ENCODE measurements at places on chromosomes 7 and 10.

DNA sequence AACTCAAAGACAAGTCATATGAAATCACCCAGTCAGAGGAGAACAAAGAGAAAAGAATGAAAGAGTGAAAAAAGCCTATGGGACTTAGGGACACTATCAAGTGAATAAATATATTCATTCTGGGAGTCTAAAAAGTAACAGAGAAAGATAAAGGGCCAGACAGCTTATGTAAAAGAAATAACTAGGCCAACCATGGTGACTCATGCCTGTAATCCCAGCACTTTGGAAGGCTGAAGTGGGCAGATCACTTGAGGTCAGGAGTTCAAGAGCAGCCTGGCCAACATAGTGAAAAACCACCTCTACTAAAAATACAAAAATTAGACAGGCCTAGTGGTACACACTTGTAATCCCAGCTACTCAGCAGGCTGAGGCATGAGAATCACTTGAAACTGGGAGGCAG is 154.7 kb upstream of the TMEM106B start:
- no peak for DNase-seq

DNA sequence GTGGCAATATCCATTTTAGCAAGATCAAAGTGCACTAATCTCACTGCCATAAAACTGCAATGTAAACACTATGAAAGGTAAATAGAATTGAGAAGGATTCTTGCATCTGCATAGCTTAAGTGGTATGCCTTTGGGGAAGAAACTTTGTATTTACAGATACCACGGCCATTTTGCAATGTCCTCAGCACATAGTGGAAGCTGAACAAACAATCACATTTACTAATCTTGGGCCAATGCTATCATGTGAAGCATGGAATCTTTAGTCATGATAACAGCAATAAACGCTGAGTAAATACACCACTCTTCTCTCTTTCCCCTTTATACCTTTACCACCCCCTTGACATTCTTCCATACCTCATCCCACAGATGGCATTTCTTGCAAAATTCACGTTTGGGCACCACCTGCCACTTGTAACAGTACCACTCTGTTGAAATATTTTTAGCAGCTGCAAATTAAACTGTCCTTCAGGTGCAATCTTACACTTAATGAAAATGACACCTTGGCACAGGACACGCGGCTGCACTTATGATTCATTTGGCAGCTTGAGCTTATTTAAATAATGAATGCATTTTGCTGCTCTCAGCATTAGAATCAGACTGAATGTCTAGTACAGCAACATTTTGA is 171.8 kb downstream of the SEMA3A start:
- no peak for DNase-seq

DNA sequence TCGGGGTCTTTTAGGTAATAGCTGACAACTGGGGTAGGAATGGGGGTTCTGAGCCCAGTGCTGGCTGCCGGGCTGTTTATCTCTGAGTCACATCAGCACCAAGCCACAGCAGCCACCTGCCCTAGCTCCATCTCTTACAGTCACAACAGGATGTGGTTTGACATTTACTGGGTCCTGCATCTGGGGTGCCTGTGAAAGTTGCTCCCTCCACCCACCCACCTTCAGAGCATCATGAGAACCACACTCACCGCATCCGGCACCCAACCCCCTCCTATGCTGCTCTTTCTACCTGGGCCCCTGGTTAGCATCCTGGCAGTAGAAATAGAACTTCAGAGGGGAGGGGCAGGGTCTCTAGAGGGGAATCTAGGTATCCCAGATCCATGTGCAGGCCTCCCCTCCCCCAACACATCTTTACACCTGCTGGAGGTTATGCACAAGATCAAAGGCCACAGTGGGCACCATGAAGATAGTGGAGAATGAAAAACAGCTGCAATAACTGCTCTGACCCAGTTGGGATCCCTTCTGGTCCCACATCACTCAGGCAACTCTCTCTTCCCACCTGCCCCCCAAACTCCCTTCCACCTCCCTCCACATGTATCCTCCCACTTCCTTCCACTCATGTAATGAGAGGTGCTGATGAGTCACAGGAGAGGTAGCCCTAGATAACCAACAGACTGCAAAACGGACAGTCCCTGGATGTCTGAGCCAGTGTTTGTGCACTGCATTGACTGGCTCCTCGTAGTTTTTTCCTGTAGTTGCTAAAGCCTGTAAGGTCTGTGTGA is 38.2 kb downstream of the PRSS2 start:
- peak; percentile 99 for DNase-seq

GRCh38 chr7:148146346-148146745 is 444.2 kb upstream of the C7orf33 start:
- no peak for DNase-seq

DNA sequence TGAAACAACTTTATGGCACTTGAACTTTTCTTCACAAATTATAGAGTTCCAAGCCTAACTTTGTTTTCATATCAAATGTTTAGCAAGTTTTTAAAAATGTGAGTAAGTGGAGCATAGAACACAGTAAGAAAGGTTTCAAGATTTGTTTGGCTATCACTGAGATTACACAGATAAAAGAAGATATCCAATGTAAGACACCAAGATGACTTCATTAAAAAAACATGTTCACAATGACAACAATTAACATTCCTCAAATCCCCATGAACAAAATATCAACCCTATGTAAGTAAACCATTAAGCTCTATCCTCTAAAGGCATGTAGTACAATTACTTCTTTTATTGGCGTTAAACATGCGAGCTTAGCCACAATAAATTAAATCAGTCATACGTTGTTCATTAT is 129.7 kb downstream of the RELN start:
- no peak for DNase-seq

DNA sequence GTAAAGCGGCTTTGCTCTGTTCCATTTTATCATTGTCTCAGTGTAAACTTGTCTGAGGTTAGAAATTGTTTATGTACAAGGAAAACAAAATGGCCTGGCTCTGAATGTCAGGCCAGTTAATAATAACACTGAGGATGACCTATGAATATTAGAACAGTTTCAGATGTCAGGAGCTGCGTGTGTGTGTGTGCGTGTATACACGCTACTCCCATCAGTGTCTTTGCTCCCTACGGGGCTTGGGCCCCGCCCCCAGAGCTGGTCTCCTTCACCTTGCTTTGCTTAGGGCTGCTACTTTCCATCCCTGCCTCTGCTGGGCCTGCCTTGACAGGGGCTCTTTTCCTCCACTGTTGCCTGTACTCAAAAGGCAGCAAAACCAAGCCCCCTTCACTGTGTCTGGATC is 142.3 kb upstream of the BET1 start:
- DNase-seq = no peak

GRCh38 chr7:6730343-6730633 is 23.5 kb upstream of the ZNF12 start:
- peak; percentile 20 for DNase-seq

DNA sequence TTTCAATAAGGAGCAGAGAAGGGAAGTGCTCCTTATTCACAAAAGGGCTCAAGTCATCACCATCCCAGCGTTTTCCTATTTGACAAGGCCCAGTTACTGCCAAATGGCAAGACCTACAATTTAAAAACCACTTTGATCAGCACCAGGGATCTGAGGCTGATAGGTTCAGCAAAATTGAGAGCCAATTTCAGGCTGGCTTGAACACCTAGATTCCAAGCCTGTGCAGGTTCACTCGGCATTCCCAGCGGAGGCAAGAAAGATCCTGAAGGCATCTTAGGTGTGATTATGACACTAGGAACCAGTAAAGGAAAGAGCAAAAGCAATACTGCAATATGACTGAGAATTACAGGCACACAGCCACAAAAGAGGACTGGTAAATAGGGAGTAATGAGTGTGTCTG is 441.4 kb downstream of the CALN1 start:
- no peak for DNase-seq

DNA sequence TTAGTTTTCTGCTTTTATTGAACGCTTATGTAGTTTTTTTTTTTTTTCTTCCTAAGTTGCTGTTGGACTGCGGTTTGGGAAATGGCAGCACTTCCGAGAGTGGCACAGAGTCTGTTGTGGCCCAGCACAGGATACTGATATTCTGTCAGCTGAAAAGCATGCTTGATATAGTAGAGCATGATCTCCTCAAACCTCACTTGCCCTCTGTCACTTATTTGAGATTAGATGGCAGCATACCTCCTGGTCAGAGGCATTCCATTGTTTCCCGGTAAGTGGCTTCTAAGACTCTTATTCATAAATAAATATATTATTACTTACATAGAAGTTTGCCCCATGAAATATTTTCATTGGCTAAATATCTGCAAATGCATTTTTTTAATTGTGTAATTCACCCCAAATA is 101.1 kb downstream of the BTAF1 start:
- DNase-seq = no peak

DNA sequence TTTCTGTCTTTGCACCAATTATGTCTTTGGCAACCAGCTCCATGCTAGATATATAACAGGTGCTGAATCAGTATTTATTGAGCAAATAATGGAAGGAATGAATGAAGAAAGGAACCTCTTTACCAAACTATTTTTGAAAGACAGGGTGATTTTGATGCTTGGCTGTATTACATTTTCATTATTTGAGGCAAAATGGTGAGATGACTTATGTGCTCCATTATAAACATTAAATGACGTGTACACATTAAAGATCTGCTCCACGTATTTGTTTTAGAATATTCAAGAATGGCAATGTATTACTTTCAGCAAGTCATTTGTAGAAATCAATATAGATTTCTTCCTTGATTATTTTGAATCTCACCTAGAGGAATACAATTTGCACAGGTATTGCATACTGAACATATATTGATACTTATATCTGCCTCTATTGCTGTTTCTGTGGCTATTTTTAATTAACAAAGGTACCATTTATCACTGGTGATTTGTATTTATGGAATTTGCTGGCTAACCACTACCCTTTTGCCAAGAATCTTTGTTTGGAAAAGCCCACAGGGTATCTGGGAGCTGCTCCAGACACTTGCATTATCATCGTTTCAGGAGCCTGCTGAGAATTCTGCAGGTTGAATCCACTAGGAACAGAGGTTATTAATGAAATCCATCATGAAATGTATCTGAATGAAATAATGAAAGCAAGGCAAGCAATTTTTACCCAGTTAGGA is 92.2 kb downstream of the SEMA3C start:
- no peak for DNase-seq

DNA sequence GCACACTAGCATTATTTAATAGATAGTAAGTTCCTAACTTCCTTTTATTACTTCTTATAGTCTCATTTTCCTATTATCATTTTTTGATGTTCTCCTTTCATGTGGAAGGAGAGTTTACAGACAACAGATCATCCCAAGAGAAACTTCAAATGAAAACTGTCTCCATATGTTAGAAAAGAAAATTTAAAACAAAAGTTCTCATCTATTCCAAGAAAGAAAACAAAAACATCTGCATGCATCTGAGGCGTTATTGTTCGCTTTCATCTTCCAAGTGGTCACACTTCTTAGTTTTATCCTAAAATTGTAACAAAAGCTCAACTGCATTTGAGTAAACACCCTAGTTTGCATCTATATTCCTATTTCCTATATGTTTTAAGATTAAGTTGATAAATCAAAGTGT is 126.2 kb downstream of the SEMA3D start:
- no peak for DNase-seq

DNA sequence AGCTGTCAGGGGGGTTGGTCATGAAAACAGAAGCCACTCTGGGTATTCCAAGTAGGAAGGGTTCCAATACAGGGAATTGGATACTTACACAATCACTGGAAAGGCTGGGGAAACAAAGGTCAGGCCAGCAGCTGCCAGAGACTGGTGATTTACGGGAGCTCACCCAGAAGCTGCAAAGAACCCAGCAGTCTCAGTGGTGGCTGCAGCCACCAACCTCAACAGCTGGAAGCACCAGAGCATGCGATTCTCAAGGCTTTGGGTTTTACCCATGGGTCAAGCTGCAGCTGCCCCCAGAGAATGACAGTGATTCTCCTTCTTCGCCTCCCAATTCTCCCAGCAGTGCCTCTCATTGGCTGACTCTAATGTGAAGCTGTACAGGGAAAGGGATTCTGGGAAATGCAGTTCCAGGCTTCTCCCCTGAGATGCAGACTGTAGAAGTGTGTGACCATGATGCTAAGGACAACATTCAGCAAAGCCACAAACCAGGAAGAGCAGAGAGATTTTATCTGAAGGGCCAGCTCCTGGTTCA is 107.2 kb upstream of the TCF7L2 start:
- DNase-seq = no peak

DNA sequence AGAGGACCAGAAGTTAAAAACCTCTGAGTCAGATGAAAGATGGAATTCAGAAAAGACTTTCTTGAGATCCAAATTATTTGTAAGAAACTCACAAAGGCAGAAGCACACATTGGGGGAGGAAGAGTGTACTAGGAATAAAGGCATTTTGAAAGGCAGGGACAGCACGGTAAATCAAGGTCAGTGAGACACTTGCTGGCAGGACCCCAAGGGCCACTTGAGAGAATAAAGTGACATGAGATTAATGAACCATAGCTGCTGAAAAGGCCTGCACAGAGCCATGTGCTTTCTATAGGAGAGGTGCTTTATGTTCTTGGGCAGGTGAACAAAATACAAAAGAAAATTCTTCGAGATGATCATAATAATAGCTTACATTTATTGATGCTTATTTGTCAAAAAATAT is 929.9 kb upstream of the MBL2 start:
- no peak for DNase-seq

DNA sequence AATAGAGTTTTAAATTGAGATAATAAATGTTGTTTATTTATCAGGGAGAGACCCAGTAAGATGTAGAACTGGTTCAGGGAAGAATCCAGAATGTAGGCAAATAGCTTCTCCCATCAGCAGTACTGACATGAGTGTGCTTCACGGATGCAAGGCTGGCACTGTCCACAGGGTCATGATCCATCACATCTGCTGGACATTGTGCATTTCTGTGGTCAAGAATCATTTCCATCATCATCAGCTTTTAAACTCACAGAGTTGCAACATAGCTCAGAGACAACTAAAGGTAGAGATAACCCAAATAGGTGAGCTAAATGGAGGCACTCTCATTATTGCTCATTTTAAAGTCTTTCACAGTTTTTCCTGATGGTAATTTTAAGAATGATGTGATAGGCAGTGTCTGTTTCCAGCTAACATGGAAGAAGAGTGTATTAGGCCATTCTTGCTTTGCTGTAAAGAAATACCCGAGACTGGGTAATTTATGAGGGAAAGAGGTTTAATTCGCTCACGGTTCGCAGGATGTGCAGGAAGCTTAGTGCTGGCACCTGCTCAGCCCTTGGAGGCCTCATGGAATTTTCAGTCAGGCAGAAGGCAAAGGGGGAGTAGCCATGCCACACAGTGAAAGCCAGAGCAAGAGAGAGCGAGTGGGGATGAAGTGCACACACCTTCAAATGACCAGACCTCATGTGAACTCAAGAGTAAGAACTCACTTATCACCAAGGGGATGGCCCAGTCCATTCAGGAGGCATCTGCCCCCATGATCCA is 80.8 kb downstream of the INPP5A start:
- no peak for DNase-seq

- DNase-seq = no peak
Observed at GRCh38 chr10:32961895-32962369, 3.9 kb upstream of the ITGB1 start.

DNA sequence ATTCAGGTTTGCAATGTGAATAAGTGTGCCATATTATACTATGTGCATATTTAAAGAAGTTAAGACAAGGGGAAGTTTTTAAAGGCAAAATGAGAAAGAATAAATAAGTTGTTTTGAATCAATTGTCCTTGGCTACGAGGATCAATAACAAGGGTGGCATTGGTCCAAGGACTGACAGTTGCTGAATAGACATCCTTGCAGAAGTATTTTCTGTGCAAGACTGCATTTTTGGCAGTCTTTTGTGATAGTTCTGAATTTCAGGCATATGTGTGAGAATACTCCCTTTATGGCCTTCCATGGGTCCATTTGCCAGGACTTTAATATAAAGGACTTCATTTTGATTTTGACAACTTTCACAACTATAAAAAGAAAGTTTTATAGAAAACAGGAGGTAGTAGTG is 5.4 kb upstream of the LIPA start:
- DNase-seq = no peak

- DNase-seq = no peak
Observed at GRCh38 chr10:57694956-57695608, 572.6 kb downstream of the IPMK start.

All from CD4-positive, alpha-beta memory T cell (primary cell).